ENCODE measurements at places on chromosomes 6 and 20. TPM values are rescaled to one million over a fixed set of nuclear protein-coding genes. Genes with fewer than 3 reads are reported as not detected.

DNA sequence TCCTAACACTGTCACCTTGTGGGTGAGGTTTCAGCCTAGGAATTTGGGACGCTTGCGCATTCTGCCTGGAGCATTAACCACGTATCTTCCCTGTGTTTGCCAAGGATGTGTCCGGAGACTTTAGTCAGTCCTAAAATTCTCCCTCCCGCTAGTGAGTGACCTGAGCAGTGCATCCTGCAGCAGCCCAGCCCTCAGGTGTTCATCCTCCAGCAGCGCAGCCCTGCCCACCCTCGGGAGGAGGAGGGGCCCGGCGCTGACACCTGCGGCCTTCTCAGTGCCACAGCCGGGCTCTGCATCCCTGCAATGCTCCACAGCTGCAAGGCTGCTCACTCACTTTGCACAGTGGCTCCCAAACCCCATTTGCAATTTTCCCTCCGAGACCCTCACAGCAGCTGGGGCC, 79.5 kb downstream of the ERMARD start:
- no peak for DNase-seq

DNA sequence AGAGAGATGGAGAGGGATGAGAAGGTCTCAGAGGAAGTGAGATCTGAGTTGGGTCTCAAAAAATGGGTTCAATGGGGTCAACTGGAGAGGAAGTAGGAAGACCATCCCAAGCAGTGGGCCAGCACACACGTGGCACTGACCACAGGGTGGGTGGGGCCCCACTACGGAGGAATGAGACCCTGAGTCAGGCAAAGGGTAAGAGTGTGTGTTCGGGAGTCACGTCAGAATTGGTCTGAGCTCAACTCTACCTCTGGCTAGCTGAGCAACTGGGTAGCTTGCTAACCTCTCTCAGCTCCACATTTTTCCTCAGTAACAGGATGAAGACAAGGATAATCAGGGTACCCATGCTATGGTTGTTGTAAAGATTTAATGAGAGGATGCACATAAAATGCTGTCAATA, 79.0 kb downstream of the TRERF1 start:
- no peak for DNase-seq

- peak; percentile 71 for DNase-seq
Observed at GRCh38 chr20:10555865-10556308, 117.9 kb downstream of the JAG1 start.

DNA sequence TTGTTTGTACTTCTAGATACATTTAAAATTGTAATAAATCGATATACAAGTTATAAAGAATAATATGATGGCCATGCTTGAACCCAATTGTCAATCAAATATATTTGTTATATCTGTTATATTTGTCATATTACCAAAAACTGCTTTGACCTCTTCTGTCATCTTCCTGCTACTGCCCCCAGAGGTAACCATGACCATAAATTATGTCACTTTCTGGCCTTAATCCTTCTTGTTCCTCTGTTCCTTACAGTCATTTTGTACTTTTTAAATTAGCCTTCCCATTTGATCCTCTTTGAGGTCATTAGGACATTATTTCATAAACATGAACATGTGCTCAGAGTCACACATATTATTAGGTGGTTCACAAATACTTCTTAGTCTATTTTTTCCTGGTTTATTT, 124.7 kb downstream of the HFE start:
- no peak for DNase-seq

GRCh38 chr20:37152284-37152683, 26.8 kb upstream of the RPN2 start:
- no peak for DNase-seq

DNA sequence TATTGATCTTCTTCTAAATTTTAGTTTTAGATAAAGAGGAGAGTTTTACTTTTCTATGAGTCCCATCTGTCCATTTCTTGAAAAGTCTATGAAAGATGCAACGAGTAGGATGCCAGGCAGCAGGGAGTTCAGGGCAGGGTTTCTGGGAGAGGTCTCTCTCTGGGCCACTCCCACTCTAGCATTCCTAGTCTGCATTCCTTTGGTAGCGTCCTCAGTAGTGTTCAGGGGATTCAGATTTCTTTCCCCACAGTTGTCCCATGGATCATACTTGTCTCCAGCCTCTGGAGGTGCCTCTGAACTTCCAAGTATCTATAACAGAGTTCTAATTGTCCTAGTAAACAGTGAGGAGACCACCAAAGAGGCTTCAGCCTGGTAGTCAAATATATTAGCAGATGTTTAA, 225.3 kb downstream of the RIMS1 start:
- no peak for DNase-seq

DNA sequence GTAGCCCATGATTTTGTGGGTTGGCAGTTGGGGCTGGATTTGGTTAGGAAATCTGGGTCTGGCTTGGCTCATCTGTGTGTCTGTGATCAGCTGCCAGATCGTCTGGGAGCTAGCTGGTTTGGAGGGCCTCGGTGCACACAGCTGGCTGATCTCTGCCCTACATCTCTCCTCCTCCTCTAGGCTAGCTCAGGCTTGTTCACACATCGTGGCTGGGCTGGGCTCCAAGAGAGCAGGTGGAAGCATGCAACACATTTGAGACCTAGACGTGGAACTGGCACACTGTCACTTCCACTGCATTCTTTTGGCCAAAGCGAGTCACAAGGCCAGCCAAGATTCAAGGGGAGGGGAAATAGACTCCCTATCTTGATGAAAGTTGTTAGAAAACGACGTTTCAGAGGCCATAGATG, 15.9 kb downstream of the NDUFAF5 start:
- DNase-seq = peak; percentile 76

DNA sequence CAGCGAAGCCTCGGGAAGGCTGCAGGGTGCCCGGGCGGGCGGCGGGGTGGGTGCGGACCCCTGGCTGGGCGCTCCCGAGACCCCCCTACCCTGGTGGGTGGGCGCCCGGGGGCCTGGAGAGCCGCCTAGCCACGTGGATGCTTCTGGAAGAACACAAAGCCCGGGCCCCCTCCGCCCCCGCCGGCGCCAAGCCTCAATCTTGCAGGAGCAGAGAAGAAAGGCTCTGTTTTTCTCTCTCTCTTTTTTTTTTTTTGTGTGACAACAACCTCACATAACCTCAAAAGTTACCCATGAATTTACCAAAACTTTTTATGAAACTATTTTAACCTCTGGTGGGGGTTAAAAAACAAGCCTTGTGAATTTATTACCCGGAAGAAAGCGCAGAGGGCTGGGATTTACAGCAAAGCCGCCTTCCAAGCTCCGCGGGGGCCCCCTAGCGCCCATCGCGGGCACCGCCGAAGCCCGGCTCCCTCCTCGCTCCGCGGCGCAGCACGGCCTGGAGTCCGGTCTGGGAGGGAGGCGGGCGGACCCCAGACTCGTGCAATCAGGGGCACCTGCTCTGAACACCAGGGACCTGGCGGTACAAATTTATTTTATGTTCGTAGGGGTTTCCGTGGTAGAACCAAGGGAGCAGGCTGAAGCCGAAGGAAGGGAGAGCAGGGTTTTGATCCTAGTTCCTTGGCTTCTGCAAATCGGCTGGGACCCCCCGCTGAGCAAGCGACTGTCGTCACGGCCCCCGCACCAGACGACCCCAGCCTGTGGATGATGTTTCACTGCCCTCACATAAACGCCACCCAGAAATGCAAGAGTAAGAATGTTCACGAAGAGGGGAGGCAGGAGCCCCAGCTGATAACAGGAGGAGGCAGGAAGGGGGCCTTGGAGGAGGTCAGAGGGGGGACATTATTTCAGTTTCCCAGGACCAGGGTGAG, 58.9 kb downstream of the ZNF831 start:
- DNase-seq = peak; percentile 86

Gene CBLN4
- not detected for total RNA-seq

Gene ULBP1
- total RNA-seq = 6.1 TPM

- DNase-seq = peak; percentile 2
Observed at GRCh38 chr6:155580904-155581303, 125.3 kb upstream of the NOX3 start.

DNA sequence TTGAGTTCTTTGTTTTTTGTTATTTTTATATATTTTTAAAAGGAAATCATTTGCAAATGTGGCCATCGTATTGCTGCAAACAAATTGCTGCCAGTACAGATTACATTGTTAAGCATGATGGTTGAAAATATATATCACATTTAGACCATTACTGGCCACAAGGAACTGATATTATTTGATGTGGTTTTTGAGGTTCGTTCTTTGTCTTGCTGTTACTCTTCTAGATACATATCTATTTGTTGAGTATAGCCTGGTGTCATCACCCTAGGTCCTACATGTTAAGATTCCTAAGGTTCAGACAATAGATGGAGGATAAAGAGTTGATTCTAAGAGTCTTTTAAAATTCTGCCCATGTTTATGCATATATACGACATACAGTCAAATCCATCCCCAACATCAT, 306.0 kb downstream of the FARS2 start:
- DNase-seq = no peak

Gene TXLNB
- total RNA-seq = 0.13 TPM

DNA sequence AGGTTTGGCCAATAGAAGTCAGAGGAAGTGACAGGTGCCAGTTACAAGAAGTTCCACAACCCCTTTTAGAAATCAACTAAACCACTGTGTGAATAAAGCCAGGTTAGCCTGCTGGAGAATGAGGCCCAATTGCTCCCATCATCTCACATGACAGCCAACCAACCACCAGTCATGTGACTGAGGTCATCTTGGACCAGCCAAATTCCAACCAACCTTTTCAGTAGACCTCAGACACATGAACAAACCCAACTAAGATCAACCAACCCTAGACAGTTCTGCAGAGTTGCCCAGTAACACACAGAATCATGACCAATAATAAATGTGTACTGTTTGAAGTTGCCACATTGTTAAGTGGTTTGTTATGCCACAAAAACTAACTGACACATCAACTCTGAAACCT, 44.6 kb upstream of the GGTLC1 start:
- no peak for DNase-seq

DNA sequence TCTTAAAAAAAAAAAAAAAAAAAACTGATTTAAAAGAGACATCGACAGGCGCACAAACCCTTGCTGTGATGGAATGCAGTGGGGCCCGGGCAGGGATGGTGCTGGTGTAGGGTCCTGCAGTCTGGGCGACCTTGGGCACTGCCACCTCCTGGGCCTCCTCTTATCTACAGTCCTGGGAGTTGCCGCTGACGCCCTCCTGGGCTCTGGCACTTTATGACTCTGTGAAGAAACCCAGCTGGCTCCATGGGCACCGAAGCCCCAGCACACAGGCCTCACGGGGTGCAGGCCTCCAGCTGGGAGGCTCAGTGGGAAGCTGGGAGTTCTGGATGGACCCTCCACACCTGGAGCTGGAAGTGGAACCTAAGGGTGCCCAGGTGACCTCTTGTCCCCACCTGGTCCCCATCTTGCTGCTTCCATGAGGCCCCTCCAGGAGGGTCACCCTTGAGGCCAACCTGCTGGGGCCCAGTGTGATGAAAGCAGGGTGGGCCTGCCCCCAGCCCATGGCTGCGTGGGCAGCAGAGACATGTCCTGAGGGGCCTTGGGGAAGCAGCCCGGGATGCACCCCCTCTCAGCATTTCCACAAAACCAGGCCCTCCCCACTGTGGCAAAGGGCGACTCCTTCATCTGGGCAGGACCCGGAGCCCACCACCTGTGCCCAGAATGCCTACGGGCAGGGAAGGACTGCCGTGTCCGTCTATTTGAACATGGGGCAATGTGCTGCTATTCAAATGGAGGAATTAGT, 104.9 kb downstream of the ASXL1 start:
- DNase-seq = no peak

GRCh38 chr6:157185986-157186385, 137.3 kb downstream of the TMEM242 start:
- no peak for DNase-seq

DNA sequence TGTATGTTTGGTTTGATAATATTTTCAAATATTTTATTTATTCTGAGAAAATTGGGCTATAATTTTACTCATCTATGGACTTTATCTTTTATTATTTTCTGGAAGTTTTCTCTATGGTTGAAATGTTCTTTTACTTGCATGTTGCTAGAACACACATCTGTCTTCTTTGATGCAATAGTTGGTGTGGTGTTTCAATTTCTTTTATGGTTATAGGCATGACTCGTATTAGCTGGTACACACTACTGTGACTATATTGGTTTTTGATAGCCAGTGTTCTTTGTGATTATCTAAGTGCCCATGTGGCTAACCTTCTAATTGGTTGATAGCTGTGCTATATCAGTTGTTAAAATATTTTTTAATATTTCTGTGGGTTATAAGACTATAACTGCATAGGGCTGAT, 1343.3 kb upstream of the GJE1 start:
- no peak for DNase-seq

DNA sequence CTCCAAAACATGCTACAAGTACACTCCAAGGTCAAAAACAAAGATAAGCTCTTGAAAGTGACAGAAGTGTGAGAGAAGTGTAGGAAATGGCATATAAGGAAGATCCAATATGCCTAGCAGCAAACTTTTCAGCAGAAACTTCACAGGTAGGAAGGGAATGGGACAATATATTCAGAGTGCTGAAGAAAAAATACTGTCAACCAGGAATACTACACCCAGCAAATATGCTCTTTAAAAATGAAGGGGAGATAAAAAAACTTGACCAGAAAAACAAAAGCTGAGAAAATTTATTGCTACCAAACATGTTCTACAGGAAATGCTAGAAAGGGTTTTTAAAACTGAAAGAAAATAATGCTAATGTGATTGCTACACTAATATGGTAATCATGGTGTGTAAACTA, 46.2 kb downstream of the THBS2 start:
- no peak for DNase-seq

Gene TRIM38
- 5.9 TPM for total RNA-seq

GRCh38 chr6:17995414-17995813, 8.0 kb upstream of the KIF13A start:
- DNase-seq = no peak

Gene OPRM1
- not detected for total RNA-seq

GRCh38 chr6:95679981-95680380, 102.6 kb downstream of the MANEA start:
- no peak for DNase-seq

DNA sequence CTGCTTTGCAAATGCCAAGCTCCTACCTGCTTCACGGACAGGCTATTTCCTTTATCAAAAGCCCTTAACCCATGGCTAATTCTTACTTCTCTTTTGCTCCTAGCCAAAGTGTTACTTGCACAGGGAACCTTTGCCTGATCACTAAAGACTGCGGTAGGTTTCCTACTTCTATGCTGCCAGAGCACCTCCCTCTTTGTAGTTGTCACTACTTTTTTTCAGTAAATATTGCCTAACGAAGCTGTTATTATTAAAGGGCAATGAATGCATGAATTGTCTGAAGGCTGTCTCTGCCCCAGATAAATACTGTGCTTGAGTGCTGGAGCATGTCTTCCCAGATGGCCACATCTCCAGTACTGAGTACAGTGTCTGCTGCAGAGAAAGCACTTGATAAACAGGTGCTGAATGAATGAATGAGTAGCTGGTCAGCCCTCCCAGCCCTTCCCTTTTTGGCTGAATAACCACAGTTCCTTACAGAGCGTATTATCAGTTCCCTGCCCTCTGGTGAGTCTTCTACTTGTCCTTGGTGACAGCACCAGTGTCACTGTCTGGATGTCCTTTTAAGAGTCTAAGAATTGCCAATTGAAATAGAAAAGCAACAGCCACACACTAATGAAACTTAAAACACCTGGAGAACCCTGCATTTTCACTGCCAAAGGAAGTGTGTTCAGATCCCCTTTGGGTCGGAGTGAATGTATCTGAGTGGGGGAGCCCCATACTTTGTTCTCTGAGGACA, 73.6 kb upstream of the TRAF3IP2 start:
- DNase-seq = no peak

Gene SIRPG
- total RNA-seq = not detected

Gene BPIFA2
- not detected for total RNA-seq

Gene HLA-A
- 546 TPM for total RNA-seq

Gene C20orf144
- 0.63 TPM for total RNA-seq

- DNase-seq = peak; percentile 53
Observed at GRCh38 chr6:14658886-14659561, 541.5 kb downstream of the CD83 start.

All from GM23248 (cell line).